ENCODE measurements at places on chromosomes 12 and 14.

DNA sequence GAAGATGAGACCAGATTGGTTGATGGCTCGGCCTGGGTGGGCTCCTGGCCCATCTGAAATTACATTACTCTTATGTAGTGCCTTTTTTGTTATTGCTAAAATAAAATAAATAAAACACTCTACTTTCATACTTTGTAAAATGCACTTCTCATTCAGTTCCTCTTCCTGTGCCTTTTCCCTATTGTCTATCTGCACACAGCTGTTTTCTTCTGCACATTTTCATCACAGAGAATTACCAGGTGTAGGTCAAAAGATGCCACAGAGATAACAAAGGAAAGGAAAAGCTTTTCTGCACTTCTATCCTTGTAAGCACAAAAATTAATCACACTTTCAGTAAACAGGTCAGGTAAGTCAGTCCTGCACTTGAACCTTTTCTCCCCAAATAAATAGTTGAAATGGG lies 265.1 kb downstream of the BTG1 start:
- DNase-seq, result no peak

- DNase-seq, result no peak
Measured at GRCh38 chr12:15613981-15614380, 175.2 kb downstream of the EPS8 start.

DNA sequence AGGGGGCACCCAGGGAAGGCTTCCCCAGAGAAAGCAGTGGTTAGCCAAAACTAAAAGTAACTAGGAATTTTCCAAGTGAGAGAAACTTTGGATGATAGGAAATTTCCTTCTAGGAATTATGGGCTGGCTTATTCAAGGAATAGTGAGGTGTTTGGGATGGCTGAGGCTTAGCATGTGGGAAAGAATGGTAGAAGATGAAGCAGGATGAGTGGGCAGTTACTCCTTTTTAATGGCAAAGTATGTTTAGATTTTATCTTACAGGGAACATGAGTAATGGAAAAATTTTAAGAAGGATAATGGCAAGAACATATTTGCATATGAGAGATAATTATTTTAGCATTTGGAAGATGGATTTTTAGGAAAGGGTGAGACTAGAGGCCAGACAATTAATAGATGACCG lies 197.6 kb downstream of the SLC38A4 start:
- DNase-seq, result no peak

DNA sequence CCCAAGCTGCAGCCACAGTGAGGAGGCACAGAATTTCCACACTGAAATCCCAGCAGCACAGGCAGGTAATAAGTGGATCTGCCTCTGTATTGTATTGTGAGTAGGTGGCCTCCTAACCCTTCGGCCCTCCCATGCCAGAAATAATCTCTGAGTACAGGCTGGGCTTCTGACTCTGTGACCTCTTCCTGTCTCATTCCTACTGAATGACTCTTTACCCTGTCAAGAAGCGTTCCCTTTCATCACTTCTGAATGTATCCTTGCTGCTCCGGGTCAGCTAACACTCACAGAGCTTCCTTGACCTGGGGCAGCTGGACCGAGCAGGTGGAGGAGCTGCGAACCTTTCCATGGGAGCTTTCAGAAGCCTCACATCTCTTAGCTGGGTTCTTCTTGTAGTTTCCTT lies 119.6 kb downstream of the SLC8A3 start:
- no peak for DNase-seq
